Activated T-helper 1 cell treated with anti-CD3 and anti-CD28 coated beads, Interleukin-2, amount 50 U/mL, for 16 hours (primary cell): ENCODE measurements at places on chromosomes 1 and 21.

GRCh38 chr21:21751286-21751685 is 753.1 kb downstream of the NCAM2 start:
- no peak for DNase-seq

DNA sequence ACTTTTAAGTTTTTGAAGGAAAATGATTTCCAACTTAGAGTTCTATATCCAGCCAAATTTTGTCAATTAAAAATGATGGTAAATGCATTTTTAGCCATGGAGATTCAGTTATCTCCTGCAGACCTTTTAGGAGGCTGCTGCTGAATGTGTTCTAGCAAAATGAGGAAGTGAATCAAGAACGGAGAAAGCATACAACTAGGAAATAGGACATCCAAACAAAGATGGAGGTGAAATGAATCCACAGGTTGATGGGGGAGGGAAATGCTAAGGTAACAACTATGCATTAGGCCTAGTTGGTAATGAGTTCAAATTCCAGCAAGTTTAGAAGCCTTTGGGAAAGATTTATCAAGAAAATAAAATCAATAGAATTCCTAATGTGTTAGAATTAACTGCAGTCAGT is 80.5 kb downstream of the FNBP1L start:
- DNase-seq, result no peak

GRCh38 chr1:10765734-10766478 is 30.5 kb downstream of the CASZ1 start:
- no peak for DNase-seq

DNA sequence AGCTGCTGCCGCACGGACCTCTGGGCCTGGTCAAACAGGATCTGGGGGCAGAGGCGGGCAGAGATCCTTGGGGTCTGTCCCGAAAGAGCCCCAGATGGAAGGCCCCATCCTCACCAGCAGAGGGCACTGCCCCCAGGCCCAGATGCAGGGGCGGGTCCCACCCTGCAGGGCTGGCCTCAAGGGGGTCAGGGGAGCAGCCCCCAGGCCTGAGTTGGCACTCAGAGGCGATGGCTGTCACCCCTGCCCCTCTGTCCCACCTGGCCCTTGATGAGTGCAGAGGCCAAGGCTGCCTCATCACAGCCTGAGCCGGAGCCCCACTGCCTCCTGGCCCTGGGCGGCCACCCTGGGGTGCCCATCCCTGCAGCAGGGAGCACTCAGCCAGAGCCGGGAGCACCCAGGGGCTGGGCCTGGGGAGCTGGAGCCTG is 5.7 kb downstream of the ACAP3 start:
- DNase-seq, result no peak
